Stimulated activated CD8-positive, alpha-beta memory T cell treated with anti-CD3 and anti-CD28 coated beads, Interleukin-7, amount 100 ng/mL, for 48 hours (primary cell): ENCODE measurements at places on chromosomes 7 and 10.

- DNase-seq, result no peak
These were observed 25.1 kb downstream of the SGCE start for GRCh38 chr7:94630855-94631254.

GRCh38 chr10:72315054-72315453 is 39.7 kb downstream of the DNAJB12 start:
- no peak for DNase-seq

DNA sequence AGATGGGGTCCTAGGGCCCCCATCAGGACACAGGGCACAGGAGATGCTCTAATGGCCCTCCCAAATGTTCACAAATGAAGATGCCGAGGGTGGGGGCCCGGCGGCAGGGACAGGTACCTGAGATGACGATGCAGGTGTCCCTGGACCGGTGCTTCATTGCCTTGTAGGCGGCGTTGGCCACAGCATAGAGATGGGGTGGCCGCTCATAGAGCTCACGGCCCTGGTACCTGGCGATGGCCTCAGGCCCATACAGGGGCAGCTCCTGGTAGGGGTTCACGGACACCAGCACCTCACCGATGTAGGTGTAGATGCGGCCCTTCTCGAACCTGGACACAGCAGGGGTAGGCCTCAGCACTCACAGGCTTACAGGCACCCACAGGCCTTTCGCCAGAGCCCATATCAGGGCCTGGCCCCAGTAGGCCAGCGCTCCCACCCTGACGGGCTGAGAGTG is 2.0 kb downstream of the MYO1G start:
- no peak for DNase-seq

- no peak for DNase-seq
These were observed 839.0 kb downstream of the LRMDA start for GRCh38 chr10:76270464-76270863.

GRCh38 chr7:94683066-94683465 is 27.1 kb upstream of the SGCE start:
- DNase-seq, result no peak

DNA sequence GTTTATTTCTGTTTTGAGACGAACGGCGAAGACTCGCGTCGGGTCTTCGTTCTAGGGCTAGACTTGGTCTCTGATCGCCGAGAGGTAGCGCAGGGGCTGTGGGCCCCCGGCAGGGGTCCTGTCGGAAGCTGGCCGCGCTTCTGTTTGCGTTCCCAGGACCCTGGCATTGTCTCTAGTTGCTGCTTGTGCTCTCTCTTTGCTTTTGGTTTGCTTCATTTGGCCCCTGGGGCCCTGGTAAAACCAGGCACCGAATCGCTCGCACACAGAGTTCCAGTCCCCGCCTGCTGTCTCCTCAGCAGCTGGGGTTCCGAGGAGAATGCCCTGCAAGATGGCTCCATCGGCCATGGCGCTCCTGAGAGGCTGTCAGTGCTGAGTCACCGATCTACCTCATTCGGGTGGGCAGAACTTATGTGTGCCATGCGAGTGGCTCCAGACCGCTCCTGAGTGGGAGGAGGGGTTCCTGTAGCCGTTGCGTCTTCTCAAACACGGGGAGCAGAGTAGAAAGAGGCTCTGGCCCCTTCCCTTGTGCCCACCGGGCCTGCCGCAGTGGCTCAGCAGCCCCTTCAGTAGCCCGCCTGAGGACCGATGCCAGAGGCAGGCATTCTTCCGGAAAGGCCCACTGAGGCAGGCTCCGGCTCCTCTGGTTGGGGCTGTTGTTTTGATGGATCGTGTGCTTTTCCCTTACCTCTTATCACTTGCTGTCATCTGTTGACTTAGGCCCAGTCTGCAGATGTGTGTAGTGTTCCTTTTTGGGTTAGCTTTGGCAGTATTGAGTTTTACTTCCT is 826 bp downstream of the CHPF2 start:
- DNase-seq, result peak; percentile 37

GRCh38 chr7:157612664-157613561 is 276.1 kb downstream of the DNAJB6 start:
- DNase-seq, result peak; percentile 37

DNA sequence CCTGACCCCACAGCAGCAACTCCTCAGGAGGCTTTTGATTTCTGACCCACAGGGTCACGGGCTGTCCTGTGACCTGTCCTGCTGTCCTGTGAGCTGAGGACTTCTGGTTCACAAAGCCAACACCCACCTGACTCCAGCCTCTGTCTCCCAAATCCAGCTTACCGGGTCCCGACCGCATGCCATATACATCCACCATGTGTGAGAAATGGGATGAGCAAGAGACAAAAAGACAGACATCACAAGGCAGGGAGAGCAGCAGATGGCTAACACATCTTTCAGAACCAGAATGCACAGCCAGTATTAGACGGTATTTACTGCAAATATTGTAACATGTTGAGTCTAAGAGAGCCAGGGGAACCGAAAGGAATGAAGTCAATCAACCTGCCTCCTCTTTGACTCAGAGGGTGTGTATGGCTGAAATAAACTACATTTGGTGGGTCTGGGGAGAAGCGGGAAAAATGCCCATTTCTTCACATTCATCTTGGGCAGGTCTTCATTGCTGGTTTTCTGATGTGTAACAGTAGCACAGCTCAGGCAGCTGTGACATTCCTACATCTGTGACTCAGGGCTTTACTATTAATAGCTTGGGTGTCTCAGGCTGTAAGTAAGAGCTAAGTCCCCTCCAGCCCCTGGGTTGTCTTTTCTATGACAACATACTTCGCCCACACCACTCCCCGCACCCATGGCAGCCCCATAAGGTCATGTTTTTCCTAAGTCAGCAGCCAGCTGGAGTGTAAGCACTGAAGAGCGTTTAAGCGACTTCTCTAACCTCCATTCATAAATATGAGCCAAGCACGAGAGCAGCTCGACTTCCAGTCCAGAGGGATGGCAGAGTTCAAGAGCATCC is 25.0 kb downstream of the ABLIM1 start:
- no peak for DNase-seq

DNA sequence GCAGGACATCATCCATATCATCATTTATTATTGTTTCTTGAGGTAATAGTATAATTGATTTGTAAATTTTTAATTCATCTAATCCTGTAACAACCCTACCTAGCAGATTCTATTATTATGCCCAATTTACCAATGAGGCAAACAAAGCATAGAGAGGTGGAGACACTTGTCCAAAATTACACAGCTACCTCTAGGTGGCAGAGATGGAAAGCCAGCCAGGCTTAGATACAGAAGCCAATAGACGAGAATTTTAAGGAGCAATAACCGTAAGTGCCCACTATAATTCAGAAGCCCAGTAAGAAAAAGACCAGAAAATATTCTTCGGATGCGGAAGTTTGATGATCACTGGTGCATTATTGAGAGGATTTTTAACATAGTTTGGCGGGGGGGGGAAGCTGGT is 54.0 kb downstream of the ANK3 start:
- no peak for DNase-seq

- DNase-seq, result no peak
These were observed 68.5 kb downstream of the TET1 start for GRCh38 chr10:68628576-68629127.

DNA sequence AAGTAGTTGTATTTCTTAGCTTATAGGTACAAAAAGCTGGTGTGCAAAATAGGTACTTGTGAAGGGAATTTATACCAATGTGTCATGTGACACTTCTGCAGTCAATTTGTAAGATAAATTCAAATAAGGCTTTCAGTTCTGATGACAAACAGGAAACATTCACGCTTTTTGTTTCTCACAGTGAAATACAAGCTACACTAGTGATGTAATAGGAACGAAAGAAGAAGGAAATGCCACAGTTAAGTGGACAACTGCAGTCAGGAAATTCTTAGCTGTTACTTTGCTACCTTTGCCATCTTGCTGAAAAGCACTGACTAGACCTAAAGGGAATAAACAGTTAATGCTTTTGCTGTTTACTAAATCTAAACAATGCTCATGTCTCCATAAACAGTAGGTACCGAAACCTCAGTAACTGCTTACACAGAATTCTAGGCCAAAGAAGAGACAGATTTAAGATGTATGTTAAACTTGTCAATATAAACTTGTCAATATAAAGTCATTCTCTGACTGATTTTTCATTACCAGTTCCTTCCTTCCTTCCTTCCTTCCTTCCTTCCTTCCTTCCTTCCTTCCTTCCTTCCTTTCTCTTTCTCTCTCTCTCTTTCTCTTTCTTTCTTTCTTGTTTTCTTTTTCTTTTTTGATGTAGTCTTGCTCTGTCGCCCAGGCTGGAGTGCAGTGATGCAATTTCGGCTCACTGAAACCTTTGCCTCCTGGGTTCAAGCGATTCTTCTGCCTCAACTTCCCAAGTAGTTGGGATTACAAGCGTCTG is 10.1 kb downstream of the OTUD1 start:
- no peak for DNase-seq
